ENCODE measurements at places on chromosomes 5 and 9.

GRCh38 chr5:103526164-103526915, 36.2 kb downstream of the NUDT12 start:
- DNase-seq = no peak

GRCh38 chr5:91888810-91889209, 505.7 kb upstream of the ARRDC3 start:
- DNase-seq = no peak

- no peak for DNase-seq
Observed at GRCh38 chr9:130732136-130732535, 38.6 kb downstream of the EXOSC2 start.

DNA sequence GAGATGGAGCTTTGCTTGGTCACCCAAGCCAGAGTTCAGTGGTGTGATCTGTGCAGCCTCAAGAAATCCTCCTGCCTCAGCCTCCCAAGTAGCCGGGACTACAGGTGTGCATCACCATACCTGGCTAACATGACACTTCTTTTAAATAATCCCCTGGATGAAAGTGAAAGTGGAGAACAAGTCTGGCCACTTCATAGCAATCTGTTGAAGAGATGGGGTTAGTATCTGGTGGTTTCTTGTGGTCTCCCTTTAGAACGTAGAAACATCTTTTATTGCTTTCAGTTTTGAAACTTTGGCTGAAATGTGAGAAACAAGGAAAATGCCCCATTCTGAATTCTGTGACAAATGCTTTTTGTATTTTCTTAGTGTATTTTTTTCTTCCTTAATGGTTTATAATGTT, 452.5 kb upstream of the RIOK2 start:
- DNase-seq = no peak

DNA sequence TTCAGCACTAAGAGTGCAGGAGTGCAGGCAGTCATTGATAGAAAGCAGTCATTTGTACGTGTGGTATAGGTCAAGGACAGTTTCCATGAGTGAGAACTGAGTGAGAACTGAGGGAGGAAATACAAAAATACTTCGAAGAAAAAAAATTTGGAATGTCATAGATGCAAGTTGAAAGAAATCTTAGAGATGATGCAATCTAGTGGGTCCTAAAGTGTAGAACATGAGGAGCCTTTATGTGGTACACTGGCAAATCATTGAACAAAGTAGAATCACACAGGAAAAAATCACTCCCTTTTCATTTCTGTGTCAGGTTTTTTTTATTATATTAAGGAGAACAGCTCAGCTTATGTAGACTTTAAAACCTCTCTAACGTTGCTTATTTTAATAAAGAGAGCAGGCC, 26.4 kb upstream of the SLC1A1 start:
- DNase-seq = no peak

Data from LoVo (cell line).